ENCODE measurements at places on chromosomes 5 and 9. TPM values are rescaled to one million over a fixed set of nuclear protein-coding genes. Genes with fewer than 3 reads are reported as not detected.

DNA sequence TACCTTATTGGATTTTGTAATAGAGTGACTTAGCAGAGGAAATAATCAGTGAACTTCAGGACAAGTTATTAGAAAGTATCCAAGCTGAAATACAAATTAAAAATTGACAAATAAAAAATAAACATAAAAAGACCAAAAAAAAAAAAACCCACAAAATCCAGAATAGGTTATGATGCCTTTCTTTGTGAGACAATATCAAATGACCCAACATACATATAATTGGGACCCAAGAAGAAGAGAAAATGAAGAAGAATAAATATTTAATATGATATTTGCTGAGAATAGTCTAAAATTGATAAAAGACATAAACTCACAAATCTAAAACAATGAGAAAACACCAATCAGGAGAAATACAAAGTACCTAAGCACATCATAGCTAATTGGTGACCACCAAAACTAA lies 81.8 kb downstream of the ICE1 start:
- DNase-seq, result no peak

DNA sequence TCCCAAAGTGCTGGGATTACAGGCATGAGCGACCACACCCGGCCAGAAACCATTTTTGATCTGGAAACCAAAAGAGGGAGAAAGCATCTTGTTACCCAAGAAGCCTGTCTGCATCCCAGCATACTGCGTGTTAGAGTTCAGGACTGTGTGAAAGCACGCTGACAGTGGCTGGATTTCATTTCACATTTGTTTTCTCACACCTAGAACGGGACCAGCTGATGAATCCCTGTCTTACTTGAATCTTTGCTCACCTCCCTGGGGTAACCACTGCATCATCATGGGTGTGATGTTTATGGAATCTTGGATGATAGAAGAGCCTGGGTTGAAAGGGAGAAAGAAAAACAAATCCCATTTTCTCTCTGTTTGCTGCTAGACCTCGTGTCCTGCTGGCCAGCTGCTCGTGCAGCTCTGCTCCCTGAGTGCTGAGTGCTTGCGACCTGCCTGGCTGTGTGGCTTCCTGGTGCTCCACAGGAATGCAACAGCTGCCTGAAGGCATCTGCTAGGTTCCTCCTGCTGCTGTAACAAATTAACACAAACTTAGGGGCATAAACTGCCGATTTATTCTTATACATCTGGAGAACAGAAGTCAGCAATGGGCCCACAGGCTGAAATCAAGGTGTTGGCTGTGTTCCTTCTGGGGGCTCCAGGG lies 378.3 kb upstream of the DAP start:
- DNase-seq, result no peak

DNA sequence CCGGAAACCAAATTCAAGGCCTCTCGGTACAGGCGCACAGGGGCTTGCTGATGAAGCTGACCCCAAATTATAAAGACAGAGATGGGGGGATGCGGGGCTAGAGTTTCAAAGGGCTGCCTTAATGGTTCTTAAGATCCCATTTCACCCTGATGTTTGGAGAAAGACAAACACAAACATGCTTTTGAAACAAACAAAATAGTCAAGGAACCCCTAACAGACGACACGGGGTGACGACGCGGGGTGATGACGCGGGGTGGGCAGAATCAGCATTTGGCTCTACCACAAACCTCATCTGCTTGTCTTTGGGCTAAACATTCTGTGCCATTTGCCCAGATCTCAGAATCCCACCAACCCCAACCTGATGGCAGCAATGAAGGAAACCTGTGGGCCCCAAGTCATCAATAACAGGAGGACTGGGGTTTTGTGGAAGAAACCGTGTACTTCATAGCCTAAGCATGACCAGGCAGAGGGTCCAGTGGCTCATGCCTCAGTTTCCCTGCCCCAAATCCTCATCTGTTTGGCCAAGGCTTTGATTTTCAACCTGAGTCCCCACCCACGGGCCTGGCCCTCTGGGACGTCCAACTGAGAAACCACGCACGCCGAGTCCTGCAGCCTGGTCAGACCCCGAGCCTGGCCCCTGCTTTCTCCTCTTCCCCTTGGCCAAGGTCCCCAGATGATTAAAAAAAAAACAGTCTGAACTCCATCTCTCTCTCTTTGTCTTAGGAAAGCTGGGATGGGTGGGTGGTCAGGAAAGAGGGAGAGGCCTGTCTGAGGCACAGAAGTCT lies 148.5 kb downstream of the COL23A1 start:
- no peak for DNase-seq

SKP1 gene
- 766 TPM for polyA plus RNA-seq

SREK1 gene
- 221 TPM for polyA plus RNA-seq

All from left kidney (tissue), 8 donors.